ENCODE measurements at places on chromosomes 2 and 18.

- peaks cover 35% of the 10 kb centered on the region for H3K4me1 ChIP-seq
- no peak for DNase-seq
- H3K36me3 ChIP-seq, result no peaks in the 10 kb centered on the region
- H3K4me3 ChIP-seq, result no peak overlapping the region
Observed at GRCh38 chr2:98910349-98911125, 25.5 kb downstream of the CRACDL start.

DNA sequence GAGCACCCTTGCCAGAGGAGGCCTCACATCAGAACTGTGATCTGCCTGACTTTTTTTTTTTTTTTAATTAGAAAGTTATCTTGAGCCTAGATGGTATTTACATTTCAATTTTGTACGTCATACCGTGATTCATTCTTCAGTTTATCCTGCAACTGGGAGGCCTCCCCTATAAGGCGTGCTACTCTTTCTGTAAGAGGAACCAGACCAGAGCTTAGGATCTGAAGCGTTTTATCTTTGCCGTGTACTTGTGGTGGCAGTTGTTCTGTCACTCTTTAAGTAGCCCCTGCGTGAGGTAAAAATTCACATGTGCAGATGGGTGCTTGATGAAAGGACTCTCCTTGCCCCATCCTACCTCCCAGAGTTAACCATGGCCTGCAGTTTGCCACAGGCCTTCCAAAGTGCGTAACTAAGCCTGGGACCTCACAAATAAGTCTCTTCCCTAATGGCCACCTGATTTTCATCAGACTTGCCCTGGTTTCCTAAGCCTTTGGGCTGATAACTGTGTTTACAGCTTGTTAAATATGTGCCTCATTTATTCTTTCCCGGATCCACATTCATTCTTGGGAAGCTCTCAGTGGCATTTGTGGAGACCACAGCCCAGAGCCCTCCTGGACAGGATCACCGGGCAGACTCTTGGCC lies 96.0 kb downstream of the MTCL1 start:
- no peaks in the 10 kb centered on the region for H3K36me3 ChIP-seq
- no peaks in the 10 kb centered on the region for H3K27me3 ChIP-seq
- no peak overlapping the region for H3K27ac ChIP-seq
- no peak overlapping the region for H3K4me3 ChIP-seq
- no peak for DNase-seq
- no peaks in the 10 kb centered on the region for H3K4me1 ChIP-seq

DNA sequence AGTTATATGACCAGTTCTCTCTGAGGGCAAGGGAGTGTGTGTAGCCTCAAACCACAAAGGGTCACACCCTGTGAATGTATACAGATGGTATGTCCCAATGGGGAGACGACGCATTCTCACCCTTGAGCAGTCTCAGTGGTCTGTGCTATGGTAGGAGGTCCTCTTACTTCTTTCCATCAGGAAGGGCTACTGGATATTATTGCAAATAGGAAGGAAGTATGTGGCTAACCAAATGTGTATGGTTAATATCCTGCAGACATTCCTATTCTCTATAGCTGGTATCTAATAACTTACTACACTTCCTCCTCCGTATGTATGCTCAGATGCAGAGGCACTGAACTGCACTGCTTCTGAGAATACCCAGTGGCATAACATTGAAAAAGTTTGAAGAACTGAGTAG lies 306.7 kb upstream of the CCDC68 start:
- no peak for DNase-seq
- H3K36me3 ChIP-seq, result no peaks in the 10 kb centered on the region
- H3K4me1 ChIP-seq, result peaks cover 17% of the 10 kb centered on the region
- no peaks in the 10 kb centered on the region for H3K27me3 ChIP-seq
- no peak overlapping the region for H3K4me3 ChIP-seq
- no peak overlapping the region for H3K27ac ChIP-seq

GRCh38 chr2:138105358-138105757 lies 141.1 kb downstream of the HNMT start:
- no peak for DNase-seq
- H3K4me1 ChIP-seq, result no peaks in the 10 kb centered on the region
- H3K4me3 ChIP-seq, result no peak overlapping the region
- H3K27me3 ChIP-seq, result no peaks in the 10 kb centered on the region
- no peaks in the 10 kb centered on the region for H3K36me3 ChIP-seq
- no peak overlapping the region for H3K27ac ChIP-seq

DNA sequence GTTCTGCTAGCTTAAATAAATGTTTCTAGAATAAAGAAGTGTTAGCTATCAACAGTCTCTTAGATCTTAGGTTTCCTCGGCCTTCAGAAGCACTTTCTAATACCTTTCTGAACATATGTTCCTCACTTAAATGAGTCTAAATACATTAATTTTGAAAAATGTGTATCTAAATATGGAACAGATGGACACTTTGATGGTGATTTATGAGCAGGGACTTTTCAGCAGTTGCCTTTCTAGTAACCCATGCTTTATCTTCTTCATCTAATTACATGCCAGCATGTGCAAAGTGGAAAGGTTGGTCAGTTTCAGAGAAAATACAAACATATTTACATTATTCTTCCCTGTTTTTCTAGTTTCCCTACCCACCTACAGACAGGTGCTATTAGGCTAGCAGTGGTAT lies 797.0 kb upstream of the CHAC2 start:
- DNase-seq, result no peak
- H3K27ac ChIP-seq, result no peak overlapping the region
- H3K36me3 ChIP-seq, result no peaks in the 10 kb centered on the region
- H3K4me1 ChIP-seq, result no peaks in the 10 kb centered on the region

- H3K36me3 ChIP-seq, result no peaks in the 10 kb centered on the region
- no peak for DNase-seq
- no peak overlapping the region for H3K27ac ChIP-seq
- no peak overlapping the region for H3K4me3 ChIP-seq
- no peaks in the 10 kb centered on the region for H3K27me3 ChIP-seq
- no peaks in the 10 kb centered on the region for H3K4me1 ChIP-seq
Observed at GRCh38 chr2:165582409-165582808, 112.9 kb downstream of the CSRNP3 start.

DNA sequence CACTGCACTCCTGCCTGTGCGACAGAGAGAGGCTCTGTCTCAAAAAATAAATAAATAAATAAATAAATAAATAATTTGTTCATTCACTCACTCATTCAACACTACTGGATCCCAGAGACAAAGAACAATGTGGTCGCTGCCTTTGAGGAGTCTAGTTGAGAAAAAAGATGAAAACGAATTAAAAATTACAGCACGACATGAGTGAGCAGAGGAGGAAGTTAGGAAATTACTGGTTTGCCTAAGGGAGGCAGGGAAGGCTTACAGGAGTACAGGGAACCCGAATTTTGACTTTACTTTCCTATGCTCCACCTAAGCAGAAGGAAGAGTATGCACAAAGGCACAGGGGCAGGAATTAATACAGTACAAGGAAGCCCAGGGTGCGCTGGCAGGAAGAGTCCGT lies 4.2 kb upstream of the KCMF1 start:
- H3K27ac ChIP-seq, result peak overlapping the region; percentile 72
- no peak overlapping the region for H3K4me3 ChIP-seq
- peaks cover 58% of the 10 kb centered on the region for H3K36me3 ChIP-seq
- H3K27me3 ChIP-seq, result no peaks in the 10 kb centered on the region
- H3K4me1 ChIP-seq, result peaks cover 48% of the 10 kb centered on the region
- no peak for DNase-seq

- no peaks in the 10 kb centered on the region for H3K36me3 ChIP-seq
- no peak overlapping the region for H3K27ac ChIP-seq
- no peak for DNase-seq
- H3K27me3 ChIP-seq, result peaks cover 4% of the 10 kb centered on the region
Observed at GRCh38 chr2:120624738-120625446, 110.8 kb upstream of the GLI2 start.

GRCh38 chr2:120346026-120346666 lies at the start of gene INHBB:
INHBB (plus strand) TSS chr2:120346136; CDS start chr2:120346189, 53 bp downstream.
- H3K27ac ChIP-seq, result no peak within 1 kb of the TSS
- H3K36me3 ChIP-seq, result no peaks in the 10 kb centered on the region
- H3K4me3 ChIP-seq, result peak within 1 kb of the TSS; percentile 75
- peaks cover 58% of the 10 kb centered on the region for H3K27me3 ChIP-seq
- DNase-seq, result no peak

DNA sequence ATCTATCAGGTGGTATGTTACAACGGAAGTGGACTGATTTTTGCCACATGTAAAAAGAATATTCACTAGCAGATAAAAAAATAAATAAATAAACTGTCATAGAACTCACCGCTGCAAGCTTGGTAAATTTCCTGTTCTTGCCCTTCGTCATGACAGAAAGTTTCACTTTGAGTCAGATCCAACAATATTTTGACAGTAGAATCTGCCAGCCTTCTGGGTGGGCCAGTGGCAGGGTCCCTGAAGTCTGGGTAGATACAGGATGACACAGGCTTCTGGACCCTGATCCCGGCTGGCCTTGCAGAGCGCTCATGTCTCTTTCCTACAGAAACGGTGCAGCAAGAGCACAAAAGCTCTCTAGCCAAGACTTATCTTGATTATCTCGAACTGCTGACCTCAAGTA lies 97.8 kb upstream of the PMAIP1 start:
- peaks cover 6% of the 10 kb centered on the region for H3K4me1 ChIP-seq
- H3K36me3 ChIP-seq, result no peaks in the 10 kb centered on the region
- H3K27me3 ChIP-seq, result peaks cover 2% of the 10 kb centered on the region
- H3K27ac ChIP-seq, result no peak overlapping the region

DNA sequence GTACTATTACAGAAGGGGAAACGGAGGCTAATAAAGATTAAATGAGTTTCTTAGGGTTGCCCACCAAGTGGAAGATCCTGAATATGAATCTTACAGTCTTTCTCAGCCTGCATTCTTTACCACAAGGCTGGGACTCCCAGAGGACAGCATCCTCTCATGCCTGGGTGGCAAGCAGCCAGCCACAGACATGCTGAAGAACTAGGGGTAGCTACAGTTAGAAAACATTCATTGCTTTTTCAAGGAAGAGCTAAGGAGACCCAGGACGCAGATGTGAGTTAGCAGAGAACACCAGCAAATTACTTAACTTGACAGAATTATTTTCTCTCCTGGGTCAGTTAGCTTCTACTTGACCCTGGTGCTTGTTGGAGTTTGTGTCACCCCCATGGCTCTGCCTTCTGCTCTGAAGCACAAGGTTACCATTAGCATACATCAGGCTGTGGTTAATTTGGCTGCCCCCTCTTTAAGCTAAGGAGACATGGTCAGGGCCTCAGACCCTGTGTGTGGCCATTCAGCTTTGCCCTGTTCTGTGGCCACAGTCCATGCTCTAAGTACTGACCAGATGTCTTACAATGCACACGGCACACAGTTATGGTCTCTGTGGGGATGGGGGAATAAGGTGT lies 132.3 kb upstream of the TNP1 start:
- no peak for DNase-seq
- H3K36me3 ChIP-seq, result no peaks in the 10 kb centered on the region
- H3K27ac ChIP-seq, result no peak overlapping the region

GRCh38 chr2:59528525-59528924 lies 1024.9 kb downstream of the BCL11A start:
- H3K4me3 ChIP-seq, result no peak overlapping the region
- H3K4me1 ChIP-seq, result no peaks in the 10 kb centered on the region
- H3K27ac ChIP-seq, result no peak overlapping the region
- no peaks in the 10 kb centered on the region for H3K27me3 ChIP-seq

DNA sequence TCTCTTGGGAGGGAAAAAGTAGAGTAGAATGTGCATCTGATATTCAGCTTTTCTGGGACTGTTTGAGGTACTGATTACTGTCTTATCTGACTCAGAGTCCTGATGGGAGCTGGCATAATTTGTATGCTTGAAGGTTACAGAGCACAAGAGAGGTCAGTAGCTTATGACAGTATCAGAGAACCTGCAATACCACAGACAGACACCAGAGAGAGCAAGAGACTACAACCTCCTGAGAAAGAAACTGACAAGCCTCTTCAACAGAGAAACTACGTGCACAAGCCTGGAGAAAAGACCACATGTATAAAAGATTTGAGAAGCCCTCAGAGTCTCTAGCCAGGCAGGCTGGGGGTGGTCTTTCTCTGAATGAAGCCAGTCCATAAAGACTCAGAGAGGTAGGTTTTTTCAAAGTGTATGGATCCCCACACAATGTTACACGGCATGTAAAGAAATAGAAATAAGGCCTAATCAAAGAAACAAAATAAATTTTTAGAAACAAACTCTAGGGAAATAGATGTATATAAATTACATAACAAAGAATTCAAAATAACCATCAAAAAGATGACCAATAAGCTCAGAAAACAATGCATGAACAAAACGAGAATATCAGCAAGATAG lies 568.3 kb downstream of the LRRTM4 start:
- H3K4me3 ChIP-seq, result no peak overlapping the region
- DNase-seq, result no peak
- no peaks in the 10 kb centered on the region for H3K36me3 ChIP-seq
- no peaks in the 10 kb centered on the region for H3K4me1 ChIP-seq
- H3K27me3 ChIP-seq, result no peaks in the 10 kb centered on the region

DNA sequence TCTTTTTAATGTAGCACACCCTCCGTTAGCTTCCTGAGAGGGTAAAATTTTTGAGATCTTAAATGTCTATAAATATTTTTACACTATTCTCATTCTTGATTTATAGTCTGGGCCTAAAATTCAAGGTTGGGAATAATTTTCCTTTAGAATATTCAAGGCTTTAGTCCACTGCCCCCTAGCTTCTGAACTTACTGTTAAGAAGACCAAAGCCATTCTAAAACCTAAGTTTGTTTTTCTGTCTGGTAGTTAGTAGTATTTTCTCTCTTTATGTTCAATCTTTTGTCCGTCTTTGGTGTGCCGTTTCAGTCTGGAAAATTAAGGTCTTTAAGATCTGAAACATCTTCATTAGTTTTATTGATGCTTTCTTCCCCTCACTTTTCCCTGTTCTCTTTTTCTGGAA lies 14.5 kb downstream of the OSBPL6 start:
- H3K4me1 ChIP-seq, result no peaks in the 10 kb centered on the region
- H3K36me3 ChIP-seq, result no peaks in the 10 kb centered on the region
- no peak for DNase-seq
- H3K27ac ChIP-seq, result no peak overlapping the region
- H3K4me3 ChIP-seq, result no peak overlapping the region

DNA sequence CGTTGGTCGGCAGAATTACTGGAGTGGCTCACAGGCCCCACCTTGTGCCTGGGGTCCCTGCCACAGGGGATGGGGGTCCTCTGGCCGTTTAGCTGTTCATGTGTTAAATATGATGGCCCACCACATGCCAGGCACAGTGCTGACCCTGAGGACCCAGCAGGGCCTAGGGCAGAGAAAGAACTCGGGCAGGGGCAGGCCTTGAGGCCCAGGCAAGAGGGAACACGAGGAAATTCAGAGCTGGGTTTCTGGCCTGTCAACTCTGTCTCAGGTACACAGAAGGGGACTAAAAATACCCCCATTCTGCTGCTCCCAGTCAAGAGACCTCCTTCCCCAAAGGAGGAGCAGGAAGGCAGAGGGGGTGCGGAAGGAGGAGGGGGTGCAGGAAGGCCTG lies 66.2 kb downstream of the DNMT3A start:
- H3K36me3 ChIP-seq, result peaks cover 49% of the 10 kb centered on the region
- no peak for DNase-seq
- peaks cover 73% of the 10 kb centered on the region for H3K4me1 ChIP-seq
- peak overlapping the region; percentile 92 for H3K27ac ChIP-seq
